ENCODE measurements at places on chromosomes 2 and 18.

DNA sequence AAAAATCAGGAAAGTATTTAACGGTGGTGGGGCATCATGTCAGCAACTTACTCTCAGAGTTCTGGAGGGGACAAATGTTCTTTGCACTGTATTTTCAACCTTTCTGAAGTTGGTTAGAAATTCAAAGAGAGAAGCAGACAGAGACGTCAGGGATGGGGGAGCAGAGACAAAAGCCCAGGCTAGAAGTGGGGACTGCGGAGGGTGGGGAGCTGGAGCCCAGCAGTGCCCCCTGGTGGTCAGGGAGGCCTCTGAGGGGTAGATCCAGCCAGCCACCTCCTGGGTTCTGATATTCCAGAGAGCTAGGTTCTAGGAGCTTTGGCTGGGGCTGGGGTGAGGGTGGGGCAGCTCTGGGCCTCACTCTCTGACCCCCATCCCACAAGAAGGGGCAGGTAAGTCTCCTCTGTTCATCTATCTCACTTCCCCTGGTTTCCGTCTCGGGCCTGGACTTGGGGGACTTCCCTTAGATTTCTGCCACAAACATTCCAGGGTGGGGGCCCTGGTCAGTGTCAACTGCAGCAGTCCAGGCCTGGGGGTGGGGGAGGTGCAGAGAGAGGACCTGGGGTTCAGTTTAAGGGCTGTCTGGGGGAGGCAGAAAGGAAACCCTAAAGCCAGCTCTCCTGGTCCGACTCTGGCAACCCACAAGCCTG is 8.9 kb downstream of the TNS1 start:
- peak; percentile 93 for DNase-seq

DNA sequence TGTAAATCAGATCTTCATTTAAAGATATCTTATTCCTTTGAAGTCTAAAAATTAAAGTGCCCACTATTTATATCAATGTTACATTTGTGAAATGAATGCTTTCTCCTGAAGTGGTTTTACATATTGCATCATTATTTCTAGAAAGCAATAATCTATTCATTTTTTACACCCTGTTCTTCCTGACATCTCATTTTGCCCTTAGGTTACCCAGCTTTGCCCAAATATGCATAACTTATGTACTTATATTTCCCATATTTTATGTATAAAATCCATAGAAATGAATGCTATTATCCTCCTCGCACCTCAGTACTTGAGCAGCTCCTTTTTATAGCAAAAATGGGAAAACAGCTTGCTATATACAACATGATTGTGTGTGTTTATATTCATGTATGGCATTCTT is 396.5 kb upstream of the DSEL start:
- DNase-seq = no peak

DNA sequence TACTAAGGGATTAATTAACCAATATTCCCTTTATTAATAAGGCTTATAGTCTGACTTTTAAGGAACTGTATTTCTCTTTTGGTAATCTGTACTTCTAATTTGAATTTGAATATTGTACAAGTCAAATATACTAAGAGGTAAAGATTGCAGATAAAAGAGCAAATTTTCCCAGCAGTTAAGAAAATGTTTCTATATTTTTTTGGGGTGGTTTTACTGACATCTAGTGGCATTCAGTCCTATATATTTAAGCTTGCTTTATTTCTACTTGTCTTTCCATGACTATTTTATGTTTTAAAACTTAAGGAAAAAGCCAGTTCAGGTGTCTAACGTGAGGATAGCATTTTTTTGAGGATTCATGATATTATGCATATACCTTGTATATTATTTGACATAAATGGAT is 41.6 kb downstream of the TDRD15 start:
- no peak for DNase-seq

- DNase-seq = no peak
Observed at GRCh38 chr2:229445019-229445418, 173.9 kb upstream of the PID1 start.

GRCh38 chr2:239214725-239215124 is 186.1 kb downstream of the HDAC4 start:
- DNase-seq = no peak

DNA sequence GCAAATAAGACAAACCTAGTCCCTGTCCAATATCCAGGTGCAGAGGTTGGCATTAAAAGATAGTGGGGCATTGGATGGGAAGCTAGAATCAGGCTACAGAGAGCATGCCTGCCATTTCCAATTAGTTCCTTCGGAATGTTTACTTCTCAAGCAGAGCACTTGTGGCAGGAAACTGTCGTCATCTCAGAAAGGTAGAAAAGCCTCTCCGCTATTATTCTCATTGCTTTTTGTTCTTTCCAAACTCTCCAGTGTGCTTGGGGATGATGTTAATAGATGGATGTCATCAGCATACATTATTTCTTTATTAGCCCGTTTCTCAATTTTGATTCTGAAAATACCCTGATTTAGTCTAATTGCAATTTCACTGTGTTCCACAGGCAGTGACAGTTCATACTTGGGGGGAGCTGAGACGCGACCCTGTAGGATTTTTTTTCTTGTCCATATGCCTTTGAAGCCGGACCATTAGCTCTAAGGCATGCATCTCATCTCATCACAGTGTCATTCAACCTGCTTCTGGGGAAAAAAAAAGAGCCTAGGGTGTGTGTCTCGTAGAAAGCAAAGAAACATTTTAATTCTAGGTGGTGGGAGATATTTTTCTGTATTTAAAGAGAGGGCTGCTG is 7.7 kb downstream of the ASB18 start:
- no peak for DNase-seq

DNA sequence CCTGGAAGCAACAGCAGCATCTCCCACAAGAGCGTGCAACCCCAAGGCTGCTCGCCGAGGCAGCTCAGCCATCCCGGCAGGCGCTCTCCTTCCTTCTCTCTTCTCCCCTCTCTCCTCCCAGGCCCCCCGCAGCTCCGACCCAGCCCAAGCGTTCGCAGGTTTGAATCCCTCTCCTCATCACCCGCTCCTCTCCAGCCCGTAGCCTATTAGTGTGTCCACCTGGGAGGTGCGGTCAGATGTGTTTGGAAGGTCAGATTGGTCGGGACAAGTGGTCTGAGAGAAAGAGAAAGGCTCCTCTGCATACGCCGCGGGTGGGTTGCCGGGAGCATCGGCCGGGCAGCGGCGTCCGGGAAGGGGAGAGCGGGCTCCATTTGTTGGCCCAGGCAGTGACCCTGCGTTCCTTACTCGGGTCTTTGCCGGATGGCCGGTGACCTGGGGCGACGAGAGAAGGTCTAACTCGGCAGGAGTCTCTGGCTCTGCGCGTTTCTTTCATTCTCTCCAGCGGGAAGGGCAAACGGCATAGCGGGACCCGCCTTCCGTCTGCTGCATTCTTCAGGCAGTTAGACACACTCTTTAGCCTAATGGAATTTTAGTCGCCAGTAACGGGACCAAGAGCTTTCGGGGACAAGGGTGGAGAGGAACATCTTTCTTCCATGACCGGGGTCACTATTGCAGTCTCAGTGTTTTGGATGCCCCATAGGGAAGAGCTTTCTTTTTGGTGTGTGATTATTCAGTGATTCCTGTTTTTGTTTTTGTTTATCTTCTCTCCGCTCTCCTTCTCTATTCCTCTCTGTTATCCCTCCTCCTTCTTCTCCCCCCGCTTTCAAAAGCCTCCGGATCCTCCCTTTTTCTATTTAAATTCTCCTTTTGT is 1.1 kb upstream of the TMEFF2 start:
- no peak for DNase-seq

DNA sequence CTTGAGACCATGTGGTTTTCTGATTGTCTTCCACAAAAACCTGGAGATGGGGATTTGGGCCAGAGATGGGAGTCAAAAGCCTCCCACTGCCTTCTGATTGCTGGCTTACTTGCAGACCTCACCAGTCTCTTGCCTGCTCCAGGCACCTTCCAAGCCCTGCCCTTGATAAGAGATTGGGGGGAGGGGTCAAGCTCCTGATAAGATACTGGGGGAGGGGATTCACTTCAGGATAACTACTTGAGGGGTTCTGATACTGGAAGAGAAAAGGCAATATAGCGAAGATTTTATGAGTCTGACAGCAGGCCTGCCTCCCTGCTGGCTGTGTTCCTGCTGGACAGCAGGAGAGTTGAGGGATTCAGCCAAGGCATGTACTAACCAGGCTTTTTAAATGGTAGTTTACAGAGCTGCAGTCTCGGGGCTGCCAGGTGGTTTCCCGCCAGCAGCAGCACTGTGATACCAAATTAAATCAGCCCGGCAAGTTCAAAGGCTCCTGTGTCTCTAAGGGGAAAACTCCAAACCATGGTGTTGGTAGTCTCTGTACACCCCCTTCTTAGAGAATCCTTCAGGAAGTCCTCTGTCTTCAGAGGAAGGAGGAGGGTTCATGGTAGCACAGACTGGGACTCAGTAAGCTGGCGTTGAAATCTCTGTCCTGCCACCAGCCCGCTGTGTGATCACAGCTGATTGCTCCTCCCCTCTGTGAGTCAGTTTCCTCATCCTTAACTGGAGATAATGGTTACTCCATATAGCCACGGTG is 58.3 kb downstream of the FBXO36 start:
- DNase-seq = peak; percentile 55

- no peak for DNase-seq
Observed at GRCh38 chr2:173075781-173076580, at the start of gene MAP3K20. TSS of gene MAP3K20 (plus strand) at chr2:173075846. CDS start at chr2:173091032, 15,186 bp downstream.

- no peak for DNase-seq
Observed at GRCh38 chr2:168120730-168121129, 126.7 kb downstream of the STK39 start.

- no peak for DNase-seq
Observed at GRCh38 chr2:42036413-42036812, 11.4 kb upstream of the PKDCC start.

GRCh38 chr2:242027676-242028450 is 158.3 kb downstream of the RTP5 start:
- DNase-seq = no peak

- no peak for DNase-seq
Observed at GRCh38 chr2:172772633-172773032, 37.0 kb downstream of the RAPGEF4 start.

DNA sequence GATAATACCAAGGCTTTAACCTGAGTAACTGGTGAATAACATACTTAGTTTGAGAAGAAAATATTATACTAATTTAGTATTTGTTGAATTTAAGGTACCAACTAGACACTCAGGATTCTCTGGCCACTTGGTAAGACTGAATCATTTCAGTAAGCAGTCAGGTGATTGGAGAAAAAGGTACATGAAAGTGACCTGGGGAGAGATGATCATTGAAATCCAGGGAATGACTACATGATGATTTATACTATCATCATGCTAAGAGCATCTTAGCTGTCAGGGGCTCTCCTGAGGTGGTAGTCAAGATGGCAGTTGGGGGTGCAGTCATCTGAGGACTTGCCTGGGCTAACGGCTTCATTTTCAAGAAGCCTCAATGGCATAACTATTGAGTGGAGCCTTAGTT is 571.2 kb upstream of the ACVR2A start:
- no peak for DNase-seq

DNA sequence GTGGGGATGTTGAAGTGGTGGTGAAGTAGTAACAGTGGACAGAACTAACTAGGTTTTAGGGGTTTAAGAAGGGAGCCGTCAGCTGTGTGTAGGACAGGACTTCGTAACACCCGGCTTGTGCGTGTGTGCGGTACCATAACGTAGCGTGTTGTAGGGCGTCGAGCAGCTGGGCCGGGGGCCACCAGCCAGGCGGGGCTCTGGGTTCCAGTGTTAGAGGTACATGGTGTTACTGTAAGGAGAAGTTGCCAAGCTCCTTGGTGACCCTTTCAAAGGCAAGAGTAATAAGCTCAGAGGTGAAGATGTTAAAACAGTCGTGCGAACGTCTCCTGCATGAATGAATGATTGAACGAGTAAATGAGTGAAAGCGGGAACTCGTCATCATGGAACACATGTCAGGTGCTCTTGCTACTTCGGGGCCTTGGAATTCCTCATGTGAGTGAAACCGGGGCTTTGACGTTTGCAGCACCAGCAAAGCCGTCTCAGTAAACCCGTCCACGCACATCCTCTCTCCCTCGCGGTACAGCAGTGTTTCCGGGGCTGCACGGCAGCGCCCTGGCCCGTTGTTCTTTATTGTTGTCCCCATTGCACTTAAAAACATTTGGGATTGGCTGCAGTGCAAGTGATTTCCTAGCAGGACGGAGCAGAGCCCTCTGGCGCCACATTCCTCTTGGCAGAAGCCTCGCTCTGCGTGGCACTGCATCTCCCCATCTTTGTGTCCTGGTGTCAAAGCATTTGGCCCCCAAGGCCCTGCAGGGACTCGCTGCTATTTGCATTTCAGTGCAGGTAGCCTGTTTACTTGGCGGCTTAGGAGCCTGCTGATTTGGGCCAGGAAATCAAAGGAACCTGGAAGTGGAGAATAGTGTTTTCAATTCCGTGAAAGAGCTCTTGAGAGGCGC is 115.0 kb downstream of the GBX2 start:
- peak; percentile 59 for DNase-seq

DNA sequence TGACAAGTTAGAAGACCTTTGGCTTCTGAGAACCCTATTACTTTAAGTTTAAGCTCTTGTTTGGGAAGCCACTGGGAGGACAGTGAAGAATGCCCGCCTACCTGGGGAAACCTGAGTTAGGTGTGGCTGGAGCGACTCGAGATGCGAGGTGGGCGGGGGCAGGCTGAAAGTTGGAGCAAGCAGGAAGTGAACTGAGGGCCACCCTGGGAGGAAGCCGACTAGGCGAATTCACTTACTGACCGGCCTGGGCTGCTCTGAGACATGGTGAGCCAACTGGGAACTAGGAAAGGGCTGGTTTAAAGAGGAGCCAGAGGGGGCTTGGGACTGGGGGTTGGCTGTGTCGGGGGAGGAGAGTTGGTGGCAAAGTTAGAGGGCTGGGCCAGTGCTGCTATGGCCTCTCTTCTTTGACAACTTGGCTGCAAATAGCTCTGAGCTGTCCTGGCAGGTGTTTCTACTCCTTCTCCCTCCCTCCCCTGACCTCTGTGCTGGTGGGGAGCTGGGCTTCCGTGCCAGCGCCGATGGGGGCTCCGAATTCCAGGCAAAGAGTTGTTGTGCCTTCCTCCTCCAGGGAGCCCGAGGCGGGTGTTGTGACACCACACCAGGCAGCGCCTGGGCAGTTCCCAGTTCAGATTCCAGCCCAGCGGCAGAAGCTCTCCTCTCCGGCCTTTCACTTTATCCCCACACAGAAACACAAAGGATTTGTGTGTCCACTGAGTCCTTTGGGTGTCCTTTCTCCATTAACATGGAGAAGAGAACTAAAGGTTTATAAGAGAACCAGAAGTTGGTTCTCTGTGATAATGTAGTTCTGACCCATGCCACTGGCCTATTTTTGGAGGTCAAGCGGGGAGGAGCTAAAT is at the start of gene VAMP8:
TSS of gene VAMP8 (plus strand) at position 201 of the 857 bp plus-strand sequence. CDS start at position 262, 61 bp downstream.
- peak; percentile 53 for DNase-seq

GRCh38 chr2:204127238-204127637 is 190.7 kb downstream of the ICOS start:
- DNase-seq = no peak

GRCh38 chr2:10424051-10424450 is 24.1 kb downstream of the ODC1 start:
- DNase-seq = no peak

- DNase-seq = no peak
Observed at GRCh38 chr18:154151-154550, 4.2 kb upstream of the USP14 start.
